ENCODE measurements at places on chromosomes 2 and 18.

GRCh38 chr18:79274823-79275222 is 120.9 kb upstream of the NFATC1 start:
- DNase-seq: no peak

DNA sequence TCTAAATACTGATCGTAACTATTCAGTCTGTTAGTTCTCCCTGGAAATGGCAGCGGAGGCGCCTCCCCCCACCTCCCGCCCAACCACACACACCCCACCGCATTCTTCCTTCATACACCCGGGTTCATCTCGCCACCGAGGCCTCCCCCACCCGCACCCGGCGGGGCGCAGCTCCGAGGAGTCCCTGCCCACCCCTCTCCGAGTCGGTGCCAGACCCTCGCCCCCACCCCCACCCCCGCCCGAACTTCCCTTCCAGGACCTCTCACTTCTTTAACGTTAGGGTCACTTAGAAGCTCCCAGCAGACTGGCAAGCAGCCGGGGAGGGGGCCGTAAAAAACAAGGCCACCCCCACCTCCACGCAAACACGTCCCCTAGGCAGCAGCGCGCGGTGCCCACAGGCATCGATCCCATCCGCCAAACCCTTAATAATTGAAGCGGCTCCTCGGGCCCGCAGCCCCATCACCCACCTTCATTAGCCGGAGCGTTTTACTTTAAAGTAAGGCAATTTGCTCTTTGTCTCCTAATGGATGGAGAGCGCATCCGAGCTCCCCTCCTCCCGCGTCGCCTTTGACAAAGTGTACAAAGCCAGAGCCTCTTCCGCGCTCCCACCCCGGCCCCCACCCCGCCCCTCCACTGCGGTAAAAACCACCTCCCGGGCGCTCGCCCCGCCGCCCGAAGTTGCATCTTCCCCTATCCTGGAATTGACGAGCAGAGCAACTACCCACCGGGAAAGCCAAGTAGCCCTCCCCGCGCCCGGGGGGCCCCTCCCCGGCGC is 624 bp downstream of the ZNF516 start:
- no peak for DNase-seq

GRCh38 chr2:162317861-162318327 is 590 bp downstream of the IFIH1 start:
- DNase-seq: no peak

DNA sequence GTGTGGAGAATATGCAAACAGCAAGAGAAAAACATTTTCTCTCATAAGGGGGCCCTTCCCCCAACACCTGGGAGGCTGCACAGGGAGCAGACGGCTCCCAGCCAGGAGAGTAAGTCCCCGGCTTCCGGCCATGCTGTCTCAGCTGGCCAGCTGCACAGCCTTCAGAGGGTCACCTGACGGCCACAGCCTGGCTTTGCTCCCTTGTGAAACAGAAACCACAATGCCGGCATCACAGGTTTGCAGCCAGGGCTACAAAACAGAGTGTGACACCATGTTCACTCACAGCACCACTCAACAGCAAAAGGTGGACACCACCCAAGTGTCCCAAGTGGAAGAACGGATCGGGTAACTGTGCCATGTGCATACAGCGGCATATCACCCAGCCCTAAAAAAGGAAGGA is 86.9 kb upstream of the GPC1 start:
- DNase-seq: no peak

- DNase-seq: no peak
These were observed 7.1 kb downstream of the HS1BP3 start for GRCh38 chr2:20643826-20644225.

DNA sequence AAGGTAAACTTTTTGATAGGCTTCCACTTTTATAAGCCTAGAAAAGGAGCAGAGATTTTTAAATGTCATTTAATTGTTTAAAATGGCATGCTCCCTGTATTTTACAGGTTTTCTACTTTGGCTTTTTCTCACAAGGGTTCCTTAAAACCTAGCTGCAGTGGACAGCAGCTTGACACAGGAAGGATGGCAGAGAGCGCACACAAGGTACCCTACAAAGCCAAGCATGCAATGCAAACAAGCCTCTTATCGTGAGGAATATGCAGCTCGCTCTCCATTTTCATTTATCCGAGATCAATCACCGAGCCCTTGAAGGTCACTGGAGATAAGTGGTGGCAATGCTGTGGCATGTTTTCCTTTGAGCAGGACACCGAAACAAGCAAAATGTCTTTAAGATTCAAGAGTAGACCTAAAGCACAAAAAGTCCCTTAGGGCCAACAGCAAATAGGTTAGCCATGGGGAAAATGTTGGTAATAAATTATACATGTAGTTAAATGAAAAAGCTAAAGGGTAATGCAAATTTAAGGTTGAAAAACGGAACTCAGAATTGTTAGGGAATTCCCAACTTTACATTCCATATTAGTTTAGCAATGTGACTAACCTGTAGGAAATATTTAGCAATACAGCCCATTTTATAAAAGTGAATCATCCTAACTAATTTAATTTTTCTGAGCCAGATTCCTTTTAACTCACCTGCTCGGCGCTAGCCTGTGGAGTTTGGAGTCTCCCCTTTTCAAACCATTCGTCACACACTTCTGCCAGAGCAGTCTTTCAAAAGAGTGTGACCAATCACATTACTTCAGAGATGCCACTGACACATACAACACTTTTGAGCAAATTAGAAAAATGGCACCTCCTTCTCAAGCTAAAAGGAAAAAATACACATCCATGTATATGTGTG is 337.9 kb upstream of the PKDCC start:
- DNase-seq: no peak

GRCh38 chr2:128288781-128289180 is 29.9 kb downstream of the HS6ST1 start:
- DNase-seq: no peak

DNA sequence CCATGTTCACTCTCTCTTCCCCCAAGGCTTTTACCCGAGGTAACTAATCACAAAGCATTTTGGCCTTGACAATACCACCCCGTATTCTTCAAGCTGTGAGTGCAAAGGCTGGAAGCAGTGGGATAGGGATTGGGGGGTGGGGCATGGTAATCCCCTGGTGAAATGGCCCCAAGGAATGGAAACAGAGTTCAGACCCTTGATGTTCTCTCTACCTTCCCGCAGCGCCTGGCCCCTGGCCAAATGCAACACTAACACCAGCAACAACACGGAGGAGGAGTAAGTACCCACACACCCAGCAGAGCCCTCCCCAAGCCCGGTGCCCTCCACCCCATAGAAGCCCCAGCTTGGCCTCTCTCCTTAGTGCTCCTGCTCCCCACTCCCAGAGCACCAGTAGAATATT is 36.9 kb downstream of the CNGA3 start:
- DNase-seq: no peak

GRCh38 chr18:78912336-78912735 is 67.3 kb upstream of the SALL3 start:
- DNase-seq: no peak

DNA sequence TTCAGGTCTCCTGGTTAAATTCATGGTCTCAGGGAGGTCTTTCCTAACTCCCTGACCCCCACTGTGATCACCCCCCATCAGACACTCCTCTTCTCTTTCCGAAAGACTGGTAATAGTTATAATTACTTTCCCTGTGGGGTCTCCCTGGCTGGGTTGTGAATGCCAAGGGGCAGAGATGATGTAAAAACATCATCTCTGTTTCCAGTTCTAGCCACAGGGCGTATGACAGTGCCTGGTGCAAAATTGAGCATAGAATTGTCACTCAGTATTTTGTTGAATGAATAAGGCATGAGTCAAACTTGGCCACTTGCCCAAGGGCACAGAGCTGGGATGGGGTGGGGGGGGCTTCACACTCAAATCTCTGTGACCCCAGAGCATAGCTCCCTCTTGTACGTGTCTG is 65.2 kb downstream of the LTBP1 start:
- no peak for DNase-seq

DNA sequence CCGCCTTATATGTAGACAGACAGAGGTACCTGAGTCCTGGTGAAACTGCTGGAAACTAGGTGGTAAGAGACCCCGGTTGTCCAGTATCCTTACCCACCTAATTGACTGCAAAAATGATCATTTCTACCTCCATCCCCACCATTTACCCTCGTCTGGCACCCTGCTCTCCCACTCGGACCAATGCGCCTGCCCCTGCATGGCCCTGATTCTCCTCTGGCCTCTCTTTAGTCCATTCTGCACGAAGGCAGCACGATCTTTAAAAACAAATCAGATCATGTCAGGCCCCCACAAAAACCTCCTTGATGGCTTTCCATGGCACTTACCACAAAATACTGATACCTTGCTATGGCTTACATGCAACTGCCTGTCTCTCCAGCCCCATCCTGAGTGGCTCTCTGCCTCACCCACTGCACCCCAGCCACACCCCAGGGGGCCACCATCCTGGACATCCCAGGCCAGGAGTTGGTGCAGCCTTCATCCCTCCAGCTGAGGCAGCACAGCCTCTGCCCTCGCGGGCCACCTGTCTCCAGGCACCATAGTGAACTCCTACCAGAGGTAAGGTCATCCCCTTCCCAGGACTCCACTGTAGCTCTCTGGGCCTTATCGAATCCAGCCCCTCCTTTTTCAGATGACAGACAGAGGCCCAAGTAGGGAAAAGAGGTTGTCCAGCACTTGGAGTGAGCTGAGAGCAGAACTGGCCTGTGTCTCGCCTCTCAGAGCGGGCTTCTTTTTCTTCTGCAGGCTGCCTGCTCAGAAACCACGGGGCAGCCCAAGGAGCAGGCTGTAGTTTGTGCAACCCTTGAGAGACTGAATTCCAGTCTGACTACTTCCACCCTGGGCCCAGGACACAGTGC is 12.3 kb upstream of the CIB4 start:
- no peak for DNase-seq

GRCh38 chr18:61988100-61988499 is 95.3 kb upstream of the RNF152 start:
- no peak for DNase-seq

- peak; percentile 52 for DNase-seq
These were observed 64.9 kb downstream of the DNMT3A start for GRCh38 chr2:25276569-25277465.

All from stimulated activated CD8-positive, alpha-beta memory T cell treated with anti-CD3 and anti-CD28 coated beads, Interleukin-4, amount 100 ng/mL, for 1 hour (primary cell).